ENCODE measurements at places on chromosomes 7 and 10. TPM values are rescaled to one million over a fixed set of nuclear protein-coding genes. Genes with fewer than 3 reads are reported as not detected.
A peak's percentile ranks its signal among the peaks of the same experiment; 100 is the strongest.

DNA sequence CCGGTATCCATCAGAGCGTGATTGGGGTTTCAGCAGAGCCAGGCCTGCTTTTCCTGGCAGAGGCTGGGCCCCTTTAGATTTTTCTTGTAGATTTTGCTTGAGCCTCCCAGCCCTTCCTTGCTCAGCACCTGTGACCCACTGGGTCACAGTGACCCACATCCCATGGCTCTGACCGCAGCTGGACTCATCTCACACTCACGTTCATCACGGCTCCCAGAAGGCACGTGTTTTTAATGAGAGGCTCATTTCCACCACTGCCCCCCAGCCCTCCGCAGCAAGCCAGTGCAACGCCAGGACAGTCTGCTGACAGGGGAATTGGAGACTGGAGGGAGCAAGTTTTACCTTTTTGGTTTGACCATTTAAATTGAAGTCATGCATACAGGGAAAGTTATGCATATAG, 155.7 kb downstream of the CUX1 start:
- H3K27ac ChIP-seq = peak overlapping the region; percentile 87
- no peaks in the 10 kb centered on the region for H3K27me3 ChIP-seq
- peaks cover 36% of the 10 kb centered on the region for H3K4me1 ChIP-seq
- no peak for DNase-seq
- H3K4me3 ChIP-seq = no peak overlapping the region

DNA sequence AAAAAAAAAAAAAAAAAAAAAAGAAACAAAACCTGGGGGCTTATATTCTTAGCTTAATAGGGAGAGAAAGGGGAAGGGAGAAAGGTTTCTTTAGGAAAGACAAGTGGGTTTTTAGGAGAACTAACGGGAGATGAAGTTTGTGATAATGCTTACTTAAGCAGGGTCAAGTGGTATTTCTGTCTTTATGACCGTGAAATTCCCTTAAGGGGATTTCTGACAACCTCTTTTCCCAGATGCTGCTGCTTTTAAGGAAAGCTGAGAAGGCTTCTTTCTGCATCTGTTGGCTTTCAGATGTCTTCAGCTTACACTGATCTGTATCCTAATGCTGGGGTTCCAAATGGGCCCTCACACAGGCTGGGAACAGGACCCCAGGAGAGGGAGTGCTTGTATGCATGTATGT, 42.6 kb downstream of the ADAMTS14 start:
- no peaks in the 10 kb centered on the region for H3K36me3 ChIP-seq
- DNase-seq = no peak
- H3K27ac ChIP-seq = no peak overlapping the region
- H3K4me3 ChIP-seq = no peak overlapping the region
- H3K27me3 ChIP-seq = no peaks in the 10 kb centered on the region

GRCh38 chr10:58806970-58807628, 294.4 kb downstream of the BICC1 start:
- H3K36me3 ChIP-seq = no peaks in the 10 kb centered on the region
- no peaks in the 10 kb centered on the region for H3K27me3 ChIP-seq
- no peak overlapping the region for H3K4me3 ChIP-seq
- H3K27ac ChIP-seq = no peak overlapping the region
- no peak for DNase-seq

DNA sequence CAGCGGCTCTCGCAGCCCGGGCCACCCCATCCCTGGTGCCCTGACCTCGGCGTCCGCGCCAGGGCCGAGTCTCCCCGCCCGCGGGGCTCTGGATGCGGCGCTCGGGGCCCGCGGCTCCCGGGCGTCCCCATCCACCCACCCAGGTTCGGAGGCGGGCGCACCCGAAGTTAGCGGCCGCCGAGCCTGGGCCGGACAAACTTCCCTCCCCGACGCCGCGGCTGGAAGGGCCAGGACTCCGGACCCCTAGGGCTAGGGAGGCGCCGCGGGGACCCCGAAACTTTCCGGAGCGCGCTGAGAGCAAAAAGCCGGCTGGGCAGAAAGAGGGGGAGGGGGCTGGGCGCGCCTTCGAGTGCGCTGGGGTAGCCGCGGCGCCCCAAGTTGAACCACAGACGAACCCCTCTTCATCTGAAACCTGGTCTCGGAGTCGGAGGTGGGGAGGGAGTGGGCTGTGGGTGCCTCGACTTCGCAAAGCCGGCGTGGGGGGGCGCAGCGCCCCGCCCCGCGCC, 3.7 kb upstream of the ELFN1 start:
- no peak overlapping the region for H3K27ac ChIP-seq
- no peak overlapping the region for H3K4me3 ChIP-seq
- H3K27me3 ChIP-seq = peaks cover 70% of the 10 kb centered on the region
- H3K36me3 ChIP-seq = no peaks in the 10 kb centered on the region
- peaks cover 12% of the 10 kb centered on the region for H3K4me1 ChIP-seq

GRCh38 chr7:134315679-134316538, 821 bp downstream of the SLC35B4 start:
- peaks cover 15% of the 10 kb centered on the region for H3K27me3 ChIP-seq
- peaks cover 14% of the 10 kb centered on the region for H3K4me1 ChIP-seq
- peak overlapping the region; percentile 5 for H3K27ac ChIP-seq
- peak; percentile 40 for DNase-seq
- H3K4me3 ChIP-seq = peak overlapping the region; percentile 87
- H3K36me3 ChIP-seq = no peaks in the 10 kb centered on the region

- no peaks in the 10 kb centered on the region for H3K36me3 ChIP-seq
These were observed at the start of gene KCNMA1 for GRCh38 chr10:77637532-77638320. Gene KCNMA1 (minus strand): TSS chr10:77637808.

GRCh38 chr7:24595671-24596418, 22.6 kb downstream of the PALS2 start:
- H3K4me3 ChIP-seq = no peak overlapping the region
- H3K4me1 ChIP-seq = 0 out of 2 replicates have a peak, but pooled peaks cover 3% of the 10 kb centered on the region
- H3K27ac ChIP-seq = no peak overlapping the region
- H3K36me3 ChIP-seq = peaks cover 5% of the 10 kb centered on the region
- DNase-seq = no peak

DNA sequence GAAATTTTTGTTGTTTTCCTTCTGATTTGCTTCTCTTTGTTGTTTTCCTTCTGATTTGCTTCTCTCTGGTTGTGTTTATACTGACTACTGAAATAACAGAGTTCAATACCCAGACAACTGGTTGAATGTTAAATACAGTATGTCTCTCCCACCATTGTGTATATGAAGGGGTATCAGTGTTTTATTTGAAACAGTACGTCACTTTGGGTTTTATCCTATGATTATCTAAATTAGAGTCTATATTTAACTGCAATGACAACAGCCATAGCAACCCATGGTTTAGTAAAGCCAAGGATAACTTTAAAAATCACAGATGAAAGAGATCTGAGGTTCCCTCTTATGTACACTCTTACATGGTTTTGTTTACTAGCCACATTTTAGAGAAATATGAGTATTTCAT, 141.3 kb downstream of the GNAT3 start:
- H3K36me3 ChIP-seq = no peaks in the 10 kb centered on the region
- H3K27me3 ChIP-seq = no peaks in the 10 kb centered on the region
- no peak overlapping the region for H3K4me3 ChIP-seq

- no peak overlapping the region for H3K4me3 ChIP-seq
- H3K4me1 ChIP-seq = 0 out of 2 replicates have a peak, but pooled peaks cover 4% of the 10 kb centered on the region
- DNase-seq = no peak
These were observed 41.2 kb upstream of the GPR22 start for GRCh38 chr7:107428642-107429041.

DNA sequence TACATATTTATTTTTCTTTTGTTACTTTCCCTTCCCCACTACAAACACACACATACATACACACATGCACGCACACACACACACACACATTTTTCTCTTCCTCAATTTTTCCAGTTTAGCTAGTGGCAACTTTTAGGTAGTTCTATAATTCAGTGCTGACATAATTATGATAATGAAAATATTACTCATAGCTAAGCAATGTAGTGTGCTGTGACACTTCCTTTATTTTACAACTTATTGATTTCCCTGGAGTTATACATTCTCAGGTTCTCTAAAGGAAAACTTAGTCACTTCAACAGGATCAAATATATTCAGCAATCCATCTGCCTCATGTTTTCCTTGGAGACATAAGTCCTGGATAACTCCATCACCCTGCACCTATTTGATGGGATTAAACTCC, 151.6 kb downstream of the CACNA2D1 start:
- no peak for DNase-seq
- H3K27ac ChIP-seq = no peak overlapping the region
- no peak overlapping the region for H3K4me3 ChIP-seq
- H3K27me3 ChIP-seq = no peaks in the 10 kb centered on the region
- peaks cover 27% of the 10 kb centered on the region for H3K4me1 ChIP-seq

- H3K36me3 ChIP-seq = peaks cover 7% of the 10 kb centered on the region
- peak overlapping the region; percentile 58 for H3K27ac ChIP-seq
- no peaks in the 10 kb centered on the region for H3K27me3 ChIP-seq
- H3K4me1 ChIP-seq = peaks cover 5% of the 10 kb centered on the region
- DNase-seq = no peak
These were observed 3.4 kb downstream of the STYXL1 start for GRCh38 chr7:76044375-76044865.

DNA sequence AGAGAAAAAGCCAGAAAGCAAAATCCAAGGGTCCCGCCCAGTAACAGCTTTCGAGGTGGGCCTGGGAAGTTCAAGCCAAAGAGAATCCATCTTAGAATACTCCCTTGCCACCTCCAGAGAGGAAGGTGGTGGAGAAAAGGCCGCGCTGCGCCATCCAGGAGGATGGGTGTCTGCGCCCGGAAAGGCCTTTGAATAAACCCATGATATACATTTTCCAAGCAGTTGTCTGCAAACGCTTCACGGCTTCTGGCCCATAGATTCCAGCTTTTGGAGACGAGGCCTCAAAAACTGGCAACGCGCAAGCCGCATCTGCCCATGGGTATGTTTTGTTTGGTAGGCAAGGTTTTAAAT, 17.8 kb downstream of the RGS10 start:
- no peak overlapping the region for H3K4me3 ChIP-seq
- DNase-seq = no peak
- H3K36me3 ChIP-seq = no peaks in the 10 kb centered on the region
- no peak overlapping the region for H3K27ac ChIP-seq
- H3K27me3 ChIP-seq = no peaks in the 10 kb centered on the region

DNA sequence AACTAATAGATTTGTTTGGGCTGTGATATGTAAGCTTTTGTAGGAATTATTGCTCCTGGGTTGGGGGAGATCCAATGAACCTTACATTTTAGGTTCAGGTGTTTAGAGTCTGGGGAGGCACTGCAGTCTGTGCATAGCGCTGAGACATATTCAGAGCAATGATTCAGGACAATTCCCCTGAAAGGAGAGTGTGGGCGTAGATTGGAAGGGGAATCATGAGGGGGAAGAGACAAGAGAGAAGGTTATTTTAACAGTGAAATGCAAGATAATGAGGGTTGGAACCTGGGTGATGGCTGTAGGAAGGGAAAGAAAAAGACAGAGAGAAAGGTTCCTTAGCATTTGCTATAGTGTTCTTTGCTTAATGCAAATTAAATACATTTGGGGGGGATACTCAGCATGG, 1013.4 kb downstream of the REEP3 start:
- no peak for DNase-seq
- H3K4me1 ChIP-seq = peaks cover 13% of the 10 kb centered on the region
- H3K27me3 ChIP-seq = no peaks in the 10 kb centered on the region
- H3K4me3 ChIP-seq = no peak overlapping the region
- H3K36me3 ChIP-seq = no peaks in the 10 kb centered on the region

DNA sequence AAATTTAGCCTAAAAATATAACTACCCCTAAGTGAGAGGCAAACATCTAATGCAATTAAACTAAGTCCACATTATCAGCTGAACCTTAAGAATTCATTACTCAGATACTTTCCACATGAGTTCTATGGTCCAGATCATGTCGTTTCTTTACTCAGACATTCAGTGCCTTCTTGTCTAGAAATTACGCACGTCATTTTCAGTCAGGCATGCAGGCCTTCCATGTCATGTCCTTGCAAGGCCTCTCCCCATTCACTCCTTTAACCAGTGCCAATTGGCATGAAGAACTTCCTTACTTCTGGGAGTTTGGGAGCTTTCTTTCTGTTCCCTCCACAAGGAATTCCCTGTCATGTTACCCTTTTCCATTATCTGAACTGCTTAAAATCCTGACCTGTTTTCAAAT, 118.8 kb downstream of the NRP1 start:
- DNase-seq = no peak
- no peak overlapping the region for H3K4me3 ChIP-seq
- no peak overlapping the region for H3K27ac ChIP-seq
- H3K4me1 ChIP-seq = peaks cover 6% of the 10 kb centered on the region
- H3K27me3 ChIP-seq = no peaks in the 10 kb centered on the region

- H3K4me1 ChIP-seq = peaks cover 18% of the 10 kb centered on the region
- peaks cover 39% of the 10 kb centered on the region for H3K36me3 ChIP-seq
- peaks cover 6% of the 10 kb centered on the region for H3K27me3 ChIP-seq
- H3K4me3 ChIP-seq = no peak overlapping the region
- no peak for DNase-seq
- H3K27ac ChIP-seq = peak overlapping the region; percentile 95
These were observed 282.2 kb upstream of the GALNT17 start for GRCh38 chr7:70849580-70850235.

DNA sequence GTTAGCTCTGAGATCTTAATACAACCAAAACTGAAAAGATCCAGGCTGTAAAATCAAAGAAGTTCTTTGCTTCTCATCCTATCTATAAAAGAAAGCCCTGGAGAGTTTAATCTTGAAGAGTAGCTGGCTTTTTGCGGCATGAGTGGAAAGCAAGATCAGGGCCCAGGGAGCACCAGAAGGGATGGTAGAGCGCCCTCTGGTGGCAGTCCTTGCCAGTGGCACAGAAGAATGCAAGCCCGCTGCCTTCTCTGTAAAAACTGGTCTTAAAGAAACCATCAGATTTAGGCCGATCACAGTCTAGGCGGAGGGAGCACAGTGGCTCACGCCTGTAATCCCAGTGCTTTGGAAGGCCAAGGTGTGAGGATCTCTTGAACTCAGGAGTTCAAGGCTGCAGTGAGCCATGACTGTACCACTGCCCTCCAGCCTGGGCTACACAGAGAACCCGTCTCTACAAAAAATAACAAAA, 35.6 kb downstream of the CPN1 start:
- DNase-seq = peak; percentile 94
- H3K27ac ChIP-seq = peak overlapping the region; percentile 80
- peaks cover 28% of the 10 kb centered on the region for H3K4me1 ChIP-seq
- H3K36me3 ChIP-seq = no peaks in the 10 kb centered on the region

GRCh38 chr10:69749178-69750010, 52.3 kb upstream of the COL13A1 start:
- peaks cover 9% of the 10 kb centered on the region for H3K4me1 ChIP-seq
- no peaks in the 10 kb centered on the region for H3K36me3 ChIP-seq
- H3K27me3 ChIP-seq = peaks cover 22% of the 10 kb centered on the region
- DNase-seq = no peak
- no peak overlapping the region for H3K4me3 ChIP-seq

DNA sequence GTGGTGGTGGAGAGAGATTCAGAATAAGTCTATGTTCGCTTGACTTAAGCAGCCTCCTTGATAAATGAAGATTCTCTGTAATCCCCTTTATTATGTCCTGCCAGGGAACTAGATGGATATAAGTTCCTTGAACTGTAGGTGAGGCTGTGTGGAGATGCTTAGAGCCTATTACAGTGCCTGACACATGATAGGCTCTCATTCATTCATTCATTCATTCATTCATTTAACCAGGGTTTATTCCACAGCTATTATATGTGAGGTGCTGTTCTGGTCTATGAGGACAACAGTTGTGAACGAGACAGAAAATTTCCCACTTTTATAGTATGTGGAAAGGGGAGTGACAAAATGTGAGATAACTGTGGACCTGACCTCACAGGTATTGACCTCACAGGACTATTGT, 105.6 kb downstream of the ARID5B start:
- H3K4me1 ChIP-seq = no peaks in the 10 kb centered on the region
- no peak overlapping the region for H3K27ac ChIP-seq
- no peaks in the 10 kb centered on the region for H3K27me3 ChIP-seq
- no peaks in the 10 kb centered on the region for H3K36me3 ChIP-seq
- no peak for DNase-seq
- no peak overlapping the region for H3K4me3 ChIP-seq

The EEPD1 gene
- total RNA-seq = 7.8 TPM

The MARVELD1 gene
- total RNA-seq = 36.9 TPM

The OR2A7 gene
- total RNA-seq = 9.9 TPM

The MEOX2 gene
- total RNA-seq = 0.07 TPM

The TDRD1 gene
- 0.57 TPM for total RNA-seq

The PDE6C gene
- not detected for total RNA-seq
